ENCODE measurements at places on chromosomes 5 and 9. TPM values are rescaled to one million over a fixed set of nuclear protein-coding genes. Genes with fewer than 3 reads are reported as not detected.

The NUTM2F gene
- total RNA-seq: not detected

The PAEP gene
- total RNA-seq: not detected

The TMEM174 gene
- total RNA-seq: not detected

The AK8 gene
- not detected for total RNA-seq

The CCNJL gene
- not detected for total RNA-seq

The PCDHA9 gene
- not detected for total RNA-seq

The CORO2A gene
- 8.2 TPM for total RNA-seq

The NPR3 gene
- 0.12 TPM for total RNA-seq

The TRIM7 gene
- total RNA-seq: 1.6 TPM

The IFNB1 gene
- total RNA-seq: 0.44 TPM

The MSX2 gene
- total RNA-seq: not detected

The MELK gene
- total RNA-seq: 55.3 TPM

- DNase-seq: no peak
These were observed 78.5 kb downstream of the CACNA1B start for GRCh38 chr9:137956039-137956438.

DNA sequence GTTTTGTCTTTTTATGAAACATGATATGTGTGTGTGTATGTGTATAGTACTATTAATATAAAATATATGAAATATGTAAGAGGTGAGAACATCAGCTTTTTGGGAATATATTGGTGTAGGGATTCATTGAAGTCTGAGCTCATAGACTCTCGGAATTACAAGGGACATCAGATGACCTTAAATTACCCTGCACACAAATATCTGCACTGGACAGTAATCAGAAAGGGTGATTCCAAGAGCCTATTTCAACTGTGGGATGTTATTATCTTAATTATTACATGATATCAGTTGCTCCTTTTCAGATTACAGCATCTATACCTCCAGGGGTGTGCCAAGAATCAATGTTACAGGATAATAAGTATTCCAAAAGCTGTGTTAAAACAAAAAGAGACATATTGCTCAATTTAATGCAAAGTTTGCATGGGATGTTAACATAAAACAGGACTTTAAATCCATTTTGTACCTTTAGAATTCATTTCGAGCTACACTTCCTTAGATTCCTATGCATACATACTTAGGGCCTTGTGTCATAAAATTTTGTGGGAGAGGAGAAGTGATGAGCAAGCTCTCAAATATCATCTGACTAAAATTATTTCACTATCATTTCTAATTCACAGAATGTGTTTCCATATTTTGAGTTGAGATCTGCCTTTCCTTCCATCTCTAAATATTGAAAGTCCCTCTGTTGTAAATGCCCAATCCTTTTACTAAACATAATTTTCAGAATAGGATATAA is 365.2 kb downstream of the BRINP1 start:
- no peak for DNase-seq

- DNase-seq: no peak
These were observed 25.8 kb downstream of the ST8SIA4 start for GRCh38 chr5:100877274-100877673.

- no peak for DNase-seq
These were observed 5.5 kb downstream of the FSTL4 start for GRCh38 chr5:133606835-133607234.

DNA sequence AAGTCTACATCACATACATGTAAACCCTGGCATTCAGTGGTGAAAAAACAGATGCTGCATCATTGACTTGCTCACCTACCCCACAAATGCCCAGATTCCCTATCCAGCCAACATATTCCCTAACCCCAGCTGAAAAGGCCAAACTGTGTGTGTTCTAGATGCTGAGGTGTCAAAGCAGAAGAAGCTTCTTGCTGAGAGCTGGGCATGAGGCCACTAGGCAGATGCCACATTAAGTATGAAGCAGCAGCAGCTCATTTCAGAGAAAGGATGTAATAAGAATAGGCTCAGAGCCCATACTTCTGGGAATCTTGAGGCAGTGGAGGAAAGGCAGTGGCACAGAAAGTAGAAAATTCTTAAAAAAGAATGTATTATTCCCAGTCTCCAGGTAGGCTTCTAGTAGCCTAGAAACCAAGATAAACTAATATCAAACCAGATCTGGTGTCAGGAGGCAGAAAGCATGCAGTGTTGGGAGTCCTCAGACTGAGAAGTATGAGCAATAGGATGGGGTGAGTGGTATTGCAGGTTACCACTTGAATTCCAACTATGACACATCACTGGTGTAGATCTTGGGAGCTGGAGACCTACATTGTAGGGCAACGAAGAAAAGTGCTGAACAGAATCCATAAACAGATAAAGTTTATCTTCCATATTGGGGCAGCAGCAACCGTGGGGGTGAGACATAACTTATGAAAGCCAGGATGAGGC is 71.9 kb upstream of the GRHPR start:
- no peak for DNase-seq

DNA sequence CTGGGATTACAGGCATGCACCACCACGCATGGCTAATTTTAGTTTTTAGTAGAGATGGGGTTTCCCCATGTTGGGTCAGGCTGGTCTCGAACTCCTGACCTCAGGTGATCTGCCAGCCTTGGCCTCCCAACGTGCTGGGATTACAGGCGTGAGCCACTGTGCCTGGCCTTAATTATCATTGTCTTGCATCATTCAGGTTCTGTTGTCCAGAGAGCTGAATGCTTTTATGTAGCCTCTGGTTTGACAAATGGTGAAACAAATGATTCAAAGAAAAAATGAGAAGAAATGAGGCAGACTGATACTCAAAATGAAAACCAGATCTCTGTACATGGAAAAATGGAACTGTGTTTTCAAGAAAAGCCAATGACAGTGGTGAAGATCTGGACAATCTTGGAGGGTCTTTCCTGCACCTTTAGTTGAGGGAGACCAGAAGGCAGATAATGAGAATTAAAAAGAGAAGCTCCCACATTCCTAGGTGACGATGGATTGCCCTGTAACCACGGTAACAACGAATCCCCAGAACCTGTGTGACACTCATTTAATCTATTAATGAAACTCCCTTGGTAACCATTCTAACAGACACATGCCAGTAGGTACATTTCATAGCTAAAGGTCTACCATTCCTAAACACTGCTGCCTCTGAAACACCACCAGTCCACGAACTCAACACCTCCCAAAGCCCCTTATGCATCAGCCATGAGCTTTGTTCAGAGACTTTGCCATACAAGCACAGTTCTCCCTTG is 1.6 kb downstream of the TEX48 start:
- DNase-seq: no peak

- DNase-seq: no peak
These were observed 49.6 kb downstream of the ANKDD1B start for GRCh38 chr5:75660678-75661465.

DNA sequence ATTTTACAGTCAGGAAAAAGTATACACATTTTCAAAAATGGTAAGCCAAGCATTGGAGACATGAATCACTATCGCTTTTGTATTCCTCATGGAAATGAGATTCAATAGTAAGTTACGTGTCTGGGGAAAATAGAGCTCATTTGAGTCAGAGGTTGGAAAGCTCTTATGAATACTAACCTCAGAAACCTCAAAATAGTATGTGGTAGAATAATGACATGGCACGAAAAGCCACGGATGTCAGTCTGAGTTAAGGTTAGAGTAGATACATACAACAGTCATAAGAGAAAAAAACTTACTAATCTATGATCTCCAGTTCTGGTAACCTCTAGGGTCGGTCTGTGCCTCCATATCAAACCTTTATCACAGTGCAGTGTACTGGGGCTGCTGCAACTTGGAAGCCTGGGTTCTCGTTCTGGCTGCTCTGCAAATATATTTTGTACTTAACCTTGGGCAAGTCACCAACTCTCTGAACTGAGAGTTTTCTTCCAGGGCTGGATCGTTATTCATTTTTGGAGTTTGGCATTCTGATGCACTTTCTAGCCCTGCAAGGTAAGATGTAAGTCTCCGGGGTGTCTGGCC is 31.8 kb downstream of the MAP1B start:
- DNase-seq: peak; percentile 33

DNA sequence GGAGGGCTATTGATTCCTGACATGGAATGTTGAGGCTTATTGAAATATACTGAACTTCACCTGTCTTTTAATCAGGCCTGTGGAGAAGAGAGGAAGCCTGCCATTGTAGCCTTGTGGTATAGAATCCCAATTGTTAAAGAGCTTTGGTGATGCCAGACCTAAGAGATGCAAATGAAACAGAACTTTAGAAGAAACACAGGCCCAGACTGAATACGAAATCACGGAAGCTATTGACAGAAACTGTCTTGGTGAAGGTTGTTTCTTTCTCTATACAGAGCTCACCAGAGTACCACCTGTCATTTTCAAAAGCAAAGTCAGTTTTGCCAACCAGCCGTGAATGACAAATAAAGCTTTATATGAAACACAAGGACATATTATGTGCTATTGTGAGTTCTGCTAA is 660.3 kb downstream of the ISL1 start:
- DNase-seq: no peak

GRCh38 chr5:33588654-33589372 is 148.0 kb downstream of the TARS1 start:
- peak; percentile 65 for DNase-seq

DNA sequence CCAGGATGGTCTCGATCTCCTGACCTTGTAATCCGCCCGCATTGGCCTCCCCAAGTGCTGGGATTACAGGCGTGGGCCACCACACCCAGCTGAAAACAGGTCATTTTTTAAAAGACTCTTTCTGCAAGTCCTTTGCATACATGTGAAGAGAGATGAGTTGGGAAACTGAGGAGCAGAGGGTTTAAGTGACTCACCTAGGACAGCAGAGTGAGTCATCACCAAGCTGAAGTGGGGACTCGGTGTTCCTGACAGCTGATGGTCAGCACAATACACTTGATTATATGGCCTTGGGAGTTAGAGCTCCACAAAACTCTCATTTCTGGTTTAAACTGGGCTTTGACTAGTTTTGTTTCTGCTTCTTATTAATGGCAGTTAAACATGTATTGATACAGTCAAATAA is 38.1 kb upstream of the SSBP2 start:
- DNase-seq: no peak

DNA sequence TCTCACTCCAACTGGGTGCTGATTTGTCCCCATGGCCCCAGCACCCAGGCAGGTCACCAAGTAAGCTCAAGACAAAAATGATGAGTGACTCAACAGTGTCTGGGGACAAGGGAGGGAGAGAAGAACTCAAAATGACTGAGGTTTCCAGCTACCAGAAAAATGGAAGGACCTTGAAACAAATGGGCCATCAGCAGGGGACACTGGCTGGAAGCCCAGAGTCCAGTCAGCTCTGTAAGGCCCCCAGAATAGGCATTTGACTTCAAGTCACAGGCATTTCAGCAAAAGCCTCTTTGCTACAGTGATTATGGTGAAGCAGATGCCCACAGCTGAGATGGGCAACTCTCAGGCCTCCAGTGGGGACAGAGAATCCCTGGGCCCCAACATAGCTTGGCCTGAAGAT is 139.0 kb upstream of the GABRP start:
- no peak for DNase-seq

DNA sequence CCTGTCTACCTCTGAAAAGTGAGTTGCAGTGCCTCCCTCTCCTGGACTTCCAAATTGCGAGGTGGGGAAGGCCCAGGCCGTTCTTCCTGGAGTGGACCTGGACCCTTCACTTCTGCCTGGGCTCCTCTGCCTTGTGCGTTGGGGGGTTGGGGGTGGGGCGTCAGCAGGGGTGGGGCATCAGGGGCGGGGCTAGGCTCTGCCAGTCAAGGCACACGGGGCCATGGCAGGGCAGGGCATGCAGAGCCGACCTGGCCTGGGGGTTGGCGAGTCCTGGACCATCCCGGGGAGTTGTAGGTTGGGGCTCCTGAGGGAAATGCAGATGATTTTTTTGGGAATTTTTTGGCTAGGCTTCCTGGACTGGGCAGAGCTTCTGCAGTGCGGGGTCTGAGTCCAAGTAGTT is 87.1 kb downstream of the EHMT1 start:
- no peak for DNase-seq

- DNase-seq: no peak
These were observed 20.3 kb downstream of the CNTRL start for GRCh38 chr9:121095057-121095456.

GRCh38 chr9:131238402-131239021 is 37.8 kb downstream of the FAM78A start:
- DNase-seq: no peak

- DNase-seq: peak; percentile 27
These were observed 168.8 kb downstream of the RAPGEF6 start for GRCh38 chr5:131466171-131466766.

DNA sequence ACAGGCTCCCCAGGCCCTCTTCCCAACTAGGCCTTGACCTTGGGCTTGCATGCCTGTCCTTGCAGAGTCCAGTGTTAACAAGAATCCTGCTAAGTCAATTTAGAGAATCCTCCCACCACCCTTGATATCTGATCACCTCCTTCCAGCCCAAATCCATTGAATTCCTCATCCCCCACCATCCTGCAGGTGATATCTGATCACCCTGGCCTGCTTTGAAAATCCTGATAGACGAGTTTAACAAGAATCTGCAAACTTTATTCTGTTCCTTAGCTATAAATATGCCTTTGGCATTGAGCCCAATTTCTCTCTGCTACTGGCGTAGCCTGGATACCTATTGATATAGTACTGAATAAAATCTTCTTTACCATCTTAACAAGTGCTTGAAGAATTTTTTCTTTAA is 125.5 kb downstream of the DIRAS2 start:
- no peak for DNase-seq

GRCh38 chr9:75683591-75683990 is 206.9 kb upstream of the PCSK5 start:
- DNase-seq: no peak

DNA sequence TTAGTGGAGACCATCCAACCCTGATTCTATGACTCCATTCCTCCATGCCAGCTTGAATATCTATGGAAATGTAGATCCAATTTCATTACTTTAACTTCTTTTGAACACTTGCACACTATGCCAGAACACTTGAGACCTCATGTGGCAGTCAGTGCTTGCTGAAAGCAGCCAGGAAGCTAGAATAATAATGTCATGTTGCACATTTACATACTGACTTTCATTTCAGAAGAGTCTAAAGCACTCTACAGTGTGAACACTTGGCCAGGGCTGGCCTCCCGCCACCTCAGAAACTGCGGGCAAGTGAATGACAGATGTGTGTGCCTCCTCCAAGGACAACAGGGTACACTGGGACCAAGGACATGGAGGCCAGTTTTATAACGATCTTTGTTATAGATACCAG is 97.3 kb downstream of the SLF1 start:
- DNase-seq: no peak

- DNase-seq: no peak
These were observed 6.3 kb upstream of the STOM start for GRCh38 chr9:121376214-121376830.

GRCh38 chr5:80059354-80059980 is 24.3 kb downstream of the THBS4 start:
- no peak for DNase-seq

All from activated naive CD4-positive, alpha-beta T cell treated with anti-CD3 and anti-CD28 coated beads for 36 hours (primary cell).